Activated CD4-positive, CD25-positive, alpha-beta regulatory T cell treated with anti-CD3 and anti-CD28 coated beads, Interleukin-2, amount 50 U/mL, for 16 hours (primary cell): ENCODE measurements at places on chromosomes 11 and 22.

GRCh38 chr11:132866783-132867545 is 665.3 kb downstream of the OPCML start:
- no peak for DNase-seq

DNA sequence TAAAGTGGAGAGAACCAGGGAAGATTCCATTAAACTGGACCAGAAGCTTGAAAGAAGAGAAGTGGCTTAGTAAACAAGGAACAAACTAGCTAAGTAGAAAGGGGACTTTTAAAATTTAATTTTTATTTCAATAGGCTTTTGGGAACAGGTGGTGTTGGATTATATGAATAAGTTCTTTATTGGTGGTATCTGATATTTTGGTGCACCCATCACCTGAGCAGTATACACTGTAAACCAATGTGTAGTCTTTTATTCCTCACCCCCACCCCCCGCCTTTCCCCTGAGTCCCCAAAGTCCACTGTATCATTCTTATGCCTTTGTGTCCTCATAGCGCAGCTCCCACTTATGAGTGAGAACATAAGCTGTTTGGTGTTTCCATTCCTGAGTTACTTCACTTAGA is 7.4 kb downstream of the ACAT1 start:
- no peak for DNase-seq

DNA sequence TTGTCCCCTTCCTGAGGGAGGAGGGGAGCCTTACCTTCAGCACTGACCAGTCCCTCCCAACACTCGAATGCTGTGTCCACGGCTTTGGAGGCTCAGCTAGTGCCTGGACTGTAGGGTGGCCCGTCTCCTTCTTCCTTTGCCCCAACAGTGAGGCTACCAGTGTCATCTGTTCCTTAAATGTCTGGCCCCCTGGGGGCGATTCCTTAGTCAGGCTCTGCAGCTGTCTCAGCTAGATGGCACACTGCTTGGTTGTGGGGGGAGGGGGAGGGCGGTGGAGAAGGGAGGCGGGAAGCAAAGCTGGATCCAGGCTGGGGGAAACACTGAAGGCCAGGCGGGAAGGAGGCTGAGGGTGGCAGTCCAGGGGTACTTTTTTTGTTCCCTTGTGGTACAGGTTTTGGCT is at the start of gene IGSF22:
IGSF22 (minus strand) TSS at position 149 of the 400 bp plus-strand sequence. CDS start 1,952 bp downstream, outside the sequence.
- DNase-seq = no peak

DNA sequence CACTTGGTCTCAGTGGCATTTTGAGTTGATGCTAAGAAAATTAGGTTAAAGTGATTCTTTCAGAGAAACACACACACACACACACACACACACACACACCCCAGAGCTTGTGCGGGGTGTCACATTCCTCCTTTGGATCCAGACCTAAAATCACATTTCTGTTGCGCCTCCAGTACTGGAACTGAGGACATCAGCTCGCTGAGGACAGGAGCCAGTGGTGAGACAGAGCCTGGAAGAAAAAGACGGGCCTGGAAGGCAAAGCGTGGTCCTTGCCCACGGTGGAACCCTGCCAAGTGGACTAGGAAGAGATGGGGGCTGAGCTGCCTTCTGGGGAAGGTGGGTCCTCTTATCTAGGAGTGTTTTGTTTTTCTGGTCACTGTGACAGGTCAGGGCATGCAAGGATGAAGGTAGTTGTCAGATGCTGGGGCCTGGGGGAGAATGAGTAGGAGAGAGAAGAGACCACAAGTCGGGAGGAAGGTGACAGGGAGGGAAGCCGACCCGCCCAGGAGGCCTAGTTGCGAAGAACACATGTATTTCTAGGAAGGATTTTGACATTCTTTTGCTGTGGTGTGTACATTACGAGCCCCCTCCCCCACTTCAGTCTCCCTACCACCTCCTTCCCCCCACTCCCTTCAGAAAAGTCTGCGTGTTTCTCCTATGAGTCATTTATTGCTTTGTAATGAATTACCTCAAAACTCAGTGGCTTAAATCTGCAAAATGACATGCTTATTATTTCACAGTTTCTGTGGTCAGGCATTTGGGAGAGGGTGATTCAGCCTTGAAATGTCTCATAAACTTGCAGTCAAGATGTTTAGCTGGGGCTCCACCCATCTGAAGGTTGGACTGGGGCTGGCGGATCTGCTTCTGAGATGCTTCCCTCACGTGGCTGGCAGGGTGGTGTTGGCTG is 4.8 kb upstream of the ELFN2 start:
- no peak for DNase-seq
